A549 treated with GW870086 at 1 μM for 4 hours (cell line): ENCODE measurements at places on chromosomes 5 and 9. TPM values are rescaled to one million over a fixed set of nuclear protein-coding genes. Genes with fewer than 3 reads are reported as not detected.

The OCLN gene
- total RNA-seq: 10.3 to 12.8 TPM (median 11.5 TPM) in 5 replicates

The CDH12 gene
- not detected in 5 replicates for total RNA-seq

The RBM18 gene
- 12.1 to 25.2 TPM (median 21.0 TPM) in 5 replicates for total RNA-seq

The TPRN gene
- 6.8 to 10.6 TPM (median 9.0 TPM) in 5 replicates for total RNA-seq

The SOHLH1 gene
- total RNA-seq: 0.10 TPM in 1 of 5 replicates, not detected in the others

The STK32A gene
- 0.19 to 0.62 TPM (median 0.55 TPM) in 5 replicates for total RNA-seq

The NAIP gene
- total RNA-seq: 0.18 to 0.70 TPM (median 0.48 TPM) in 5 replicates

The C1QTNF2 gene
- 0.05 to 0.16 TPM (median 0.11 TPM) in 5 replicates for total RNA-seq

The GDNF gene
- 0.03 to 0.10 TPM (median 0.05 TPM) in 4 of 5 replicates, not detected in the other for total RNA-seq

The FUT7 gene
- 0.06 TPM in 1 of 5 replicates, not detected in the others for total RNA-seq

The CCDC192 gene
- not detected in 5 replicates for total RNA-seq

The CCDC152 gene
- not detected in 5 replicates for total RNA-seq

The CYSRT1 gene
- total RNA-seq: 3.6 to 5.2 TPM (median 4.2 TPM) in 5 replicates

The TXNDC8 gene
- total RNA-seq: not detected in 5 replicates

The YIPF5 gene
- 63.8 to 74.4 TPM (median 70.2 TPM) in 5 replicates for total RNA-seq

The ARSI gene
- 28.6 to 39.5 TPM (median 34.0 TPM) in 5 replicates for total RNA-seq

The SMAD5 gene
- 19.4 to 34.0 TPM (median 31.2 TPM) in 5 replicates for total RNA-seq

The ARHGEF37 gene
- 1.3 to 1.5 TPM (median 1.4 TPM) in 5 replicates for total RNA-seq

The SLC23A1 gene
- total RNA-seq: 1.3 to 1.9 TPM (median 1.4 TPM) in 5 replicates

The OR1J2 gene
- not detected in 5 replicates for total RNA-seq

The FGF18 gene
- 0.90 to 1.8 TPM (median 1.2 TPM) in 5 replicates for total RNA-seq

The SVEP1 gene
- 1.2 to 2.1 TPM (median 1.8 TPM) in 5 replicates for total RNA-seq

The GRIN3A gene
- not detected in 5 replicates for total RNA-seq

The CNTNAP3 gene
- total RNA-seq: 7.5 to 11.7 TPM (median 10.3 TPM) in 5 replicates

The TUSC1 gene
- 4.3 to 7.1 TPM (median 6.2 TPM) in 5 replicates for total RNA-seq

The MCC gene
- total RNA-seq: 0.19 to 0.33 TPM (median 0.20 TPM) in 5 replicates

The CARD9 gene
- 0.82 to 1.9 TPM (median 1.2 TPM) in 5 replicates for total RNA-seq

The GNA14 gene
- total RNA-seq: not detected in 5 replicates

The PCDHA12 gene
- 2.5 to 3.4 TPM (median 3.1 TPM) in 5 replicates for total RNA-seq

The WASHC1 gene
- total RNA-seq: 7.1 to 12.4 TPM (median 10.7 TPM) in 5 replicates

The NMUR2 gene
- 0.08 to 0.13 TPM in 2 of 5 replicates, not detected in the others for total RNA-seq

The FSD1L gene
- total RNA-seq: 2.5 to 5.1 TPM (median 3.5 TPM) in 5 replicates

The SMIM33 gene
- total RNA-seq: not detected in 5 replicates

The SHC3 gene
- 0.19 to 0.59 TPM (median 0.27 TPM) in 5 replicates for total RNA-seq

The PCDHA8 gene
- total RNA-seq: 0.03 to 0.11 TPM in 2 of 5 replicates, not detected in the others

The GLDC gene
- 14.1 to 16.4 TPM (median 14.6 TPM) in 5 replicates for total RNA-seq

The HTR4 gene
- total RNA-seq: not detected in 5 replicates

The ENTREP1 gene
- total RNA-seq: 0.41 to 0.75 TPM (median 0.58 TPM) in 5 replicates

The SLC34A3 gene
- 0.06 to 0.17 TPM (median 0.11 TPM) in 5 replicates for total RNA-seq

The CDKN2B gene
- not detected in 5 replicates for total RNA-seq

The SMIM23 gene
- total RNA-seq: not detected in 5 replicates

The KCNV2 gene
- not detected in 5 replicates for total RNA-seq

The PRDM9 gene
- not detected in 5 replicates for total RNA-seq

The PRUNE2 gene
- 0.06 to 0.23 TPM (median 0.13 TPM) in 4 of 5 replicates, not detected in the other for total RNA-seq

The PGGT1B gene
- total RNA-seq: 17.6 to 23.4 TPM (median 21.1 TPM) in 5 replicates

The RLN1 gene
- not detected in 5 replicates for total RNA-seq

The SPATA31E1 gene
- total RNA-seq: not detected in 5 replicates

The CDH9 gene
- total RNA-seq: not detected in 5 replicates

The RGS7BP gene
- total RNA-seq: not detected in 5 replicates

The ANGPTL2 gene
- total RNA-seq: not detected in 5 replicates

The ERMP1 gene
- 15.8 to 20.1 TPM (median 18.1 TPM) in 5 replicates for total RNA-seq

The NR4A3 gene
- 1.5 to 3.2 TPM (median 2.1 TPM) in 5 replicates for total RNA-seq

The KCNMB1 gene
- not detected in 5 replicates for total RNA-seq

The FCHO2 gene
- total RNA-seq: 8.9 to 15.1 TPM (median 14.2 TPM) in 5 replicates

The MEGF10 gene
- not detected in 5 replicates for total RNA-seq

The GFRA3 gene
- total RNA-seq: 0.06 to 0.11 TPM in 2 of 5 replicates, not detected in the others
